Fibroblast of the conjunctiva (primary cell): ENCODE measurements at places on chromosomes 3 and 15.

DNA sequence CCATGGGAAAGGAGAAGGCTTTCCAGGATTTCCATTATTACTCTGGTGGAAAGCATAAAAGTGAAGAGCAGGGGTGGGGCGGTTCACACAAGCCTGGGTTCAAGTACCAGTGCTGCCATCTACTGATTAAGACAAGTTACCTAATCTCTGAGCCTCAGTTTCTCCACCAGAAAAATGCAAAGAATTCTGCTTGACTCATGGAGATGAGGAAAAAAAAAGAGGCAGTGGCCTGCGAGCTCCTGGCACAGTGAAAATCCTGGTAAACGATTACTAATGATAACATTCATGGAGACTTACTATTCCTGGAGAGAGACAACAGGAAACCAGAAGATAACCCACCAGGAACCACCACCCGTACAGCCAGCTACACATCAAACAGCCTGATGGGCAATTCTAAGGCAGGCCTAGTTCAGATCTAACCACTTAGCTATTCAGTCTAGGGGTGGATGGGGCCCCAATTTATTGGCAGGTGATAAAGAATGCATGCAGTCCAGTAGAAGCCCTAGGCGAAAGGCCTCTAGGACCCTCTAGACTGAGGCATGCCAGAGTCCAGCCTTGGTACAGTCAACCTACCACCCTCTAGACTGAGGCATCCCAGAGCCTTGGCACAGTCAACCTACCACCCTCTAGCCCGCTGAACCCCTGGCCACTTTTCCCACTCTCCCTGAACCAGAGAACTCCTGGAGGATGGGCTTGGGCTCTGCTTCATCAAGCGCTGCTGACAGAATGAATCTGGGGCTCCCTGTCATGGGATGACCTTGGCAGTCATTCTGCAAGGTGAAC is 2.5 kb downstream of the AMOTL2 start:
- no peak for DNase-seq

GRCh38 chr15:71115567-71116351 is 488 bp downstream of the THSD4 start:
- DNase-seq, result no peak

- DNase-seq, result no peak
Measured at GRCh38 chr3:122031123-122031468, 9.0 kb upstream of the ILDR1 start.

DNA sequence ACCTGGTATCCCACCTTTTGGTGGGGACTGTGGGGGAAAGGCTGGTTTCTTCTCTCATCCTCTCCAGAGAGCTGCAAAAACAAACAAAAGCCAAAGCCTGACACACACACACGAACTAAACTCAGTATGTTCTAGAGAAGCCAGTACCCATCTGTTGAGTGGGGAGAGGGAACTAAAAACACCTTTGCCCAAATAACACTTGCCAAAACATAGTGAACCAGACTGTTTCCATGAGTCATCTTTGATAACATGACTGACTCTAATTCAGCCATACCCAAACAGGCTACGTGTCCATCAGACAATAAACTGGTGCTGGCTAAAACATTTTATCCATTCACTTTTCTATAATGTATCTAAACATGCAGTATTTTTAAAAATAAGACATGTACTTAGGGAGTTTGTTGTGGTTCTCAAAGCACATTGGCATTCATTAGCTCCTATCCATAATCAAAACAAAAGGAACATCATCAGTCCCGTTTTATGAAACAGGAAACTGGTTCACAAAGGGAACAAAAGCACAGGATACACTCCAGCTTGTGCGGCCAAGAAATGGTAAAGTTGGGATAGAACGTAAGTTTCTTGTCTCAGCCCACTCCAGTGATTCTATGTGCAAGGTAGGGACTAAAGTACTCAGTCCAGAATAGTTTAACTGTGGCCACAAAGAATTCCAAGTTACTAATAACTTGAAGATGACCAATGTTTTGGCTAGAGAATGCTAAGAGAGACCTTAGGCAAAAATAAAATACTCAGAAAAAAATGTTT is 16.1 kb downstream of the LYSMD2 start:
- no peak for DNase-seq

DNA sequence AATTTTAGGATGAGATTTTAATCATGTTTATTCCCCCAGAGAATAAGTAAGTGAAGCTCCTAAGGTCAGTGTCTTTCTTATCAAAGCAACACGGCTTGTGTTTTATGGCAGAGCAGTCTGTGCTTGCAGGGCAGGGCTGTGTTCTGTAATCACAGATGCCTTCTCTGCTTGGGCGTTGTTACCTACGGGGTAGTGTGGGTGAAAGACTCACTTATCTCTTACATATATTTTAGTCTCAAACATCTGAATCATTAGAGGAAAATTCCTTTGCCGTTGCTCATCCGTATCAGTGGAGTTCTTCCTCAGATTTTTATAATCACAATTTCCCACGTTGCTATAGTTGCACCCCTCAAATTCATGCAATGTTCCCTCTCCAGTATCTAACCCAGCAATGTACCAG is 271.7 kb upstream of the MEIS2 start:
- DNase-seq, result no peak

DNA sequence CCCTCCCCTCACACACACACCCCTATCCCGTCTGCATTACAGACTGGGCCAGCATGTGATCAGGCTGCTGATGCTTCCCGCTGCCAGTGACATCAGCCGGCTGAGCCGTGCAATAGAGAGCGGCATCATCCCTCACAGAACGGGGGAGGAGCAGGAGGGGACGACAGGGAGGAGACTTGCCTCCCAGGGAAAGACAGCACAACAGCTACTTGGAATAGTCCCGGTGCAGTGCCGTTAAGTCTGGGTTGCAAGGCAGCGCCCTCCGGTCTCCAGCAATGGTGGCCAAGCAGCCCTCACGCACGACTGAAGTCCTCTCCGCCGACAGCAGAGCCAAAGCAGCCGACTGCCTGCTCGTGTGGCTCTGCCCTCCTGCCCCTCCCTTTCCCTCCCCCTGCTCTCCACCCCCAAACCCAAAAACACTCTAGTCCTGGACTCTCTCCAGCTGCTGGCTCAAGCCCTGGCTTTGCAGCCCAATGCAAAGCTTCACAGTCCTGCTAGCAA is 31.5 kb upstream of the RPS17 start:
- DNase-seq, result peak; percentile 34

DNA sequence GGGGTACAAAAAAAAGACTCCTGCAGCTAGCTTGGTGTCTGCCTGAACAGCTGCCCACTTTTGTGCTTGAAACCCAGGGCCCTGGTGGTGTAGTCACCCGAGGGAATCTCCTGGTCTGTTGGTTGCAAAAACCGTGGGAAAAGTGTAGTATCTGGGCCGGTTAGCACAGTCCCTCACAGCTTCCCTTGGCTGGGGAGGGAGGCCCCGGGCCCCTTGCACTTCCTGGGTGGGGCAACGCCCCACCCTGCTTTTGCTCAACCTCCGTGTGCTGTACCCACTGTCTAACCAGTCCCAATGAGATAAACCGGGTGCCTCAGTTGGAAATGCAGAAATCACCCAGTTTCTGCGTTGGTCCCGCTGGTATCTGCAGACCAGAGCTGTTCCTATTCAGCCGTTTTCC is 211.7 kb upstream of the ZPLD1 start:
- no peak for DNase-seq

DNA sequence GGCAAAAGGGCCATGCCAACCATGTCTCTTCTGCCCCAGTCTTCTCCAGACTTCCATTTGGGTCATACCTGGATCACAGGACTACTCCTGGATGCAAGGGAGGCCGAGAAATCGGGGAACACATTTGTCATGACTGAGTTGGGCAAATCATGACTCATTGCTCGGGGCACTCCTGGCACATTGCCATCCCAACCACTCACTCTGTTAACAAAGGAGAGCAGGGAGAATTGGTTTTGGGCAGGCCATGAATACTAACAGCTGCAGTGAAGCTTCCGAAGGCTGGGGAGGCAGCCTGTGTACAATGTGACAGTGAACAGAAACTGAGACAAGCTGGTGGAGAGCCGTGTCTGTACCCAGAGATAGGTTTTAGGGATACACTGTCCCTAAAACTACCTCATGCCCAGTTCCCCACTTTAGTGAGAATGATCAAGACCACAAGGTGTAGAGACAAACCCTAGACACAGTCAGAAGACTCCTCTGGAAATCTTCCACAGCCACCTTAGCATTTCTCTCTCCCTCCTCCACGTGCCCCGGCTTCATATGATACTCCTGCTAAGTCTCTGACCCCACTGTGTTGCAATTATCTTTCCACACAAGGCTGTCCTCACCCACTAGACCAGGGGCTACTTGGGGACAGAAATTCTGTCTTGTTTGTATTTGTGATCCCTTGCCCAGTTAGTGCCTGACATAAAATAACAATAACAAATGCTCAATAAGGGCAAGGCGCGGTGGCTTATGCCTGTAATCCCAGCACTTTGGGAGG is 10.5 kb upstream of the BUB1B start:
- peak; percentile 20 for DNase-seq

- no peak for DNase-seq
Measured at GRCh38 chr3:135622215-135622614, 343.3 kb upstream of the PPP2R3A start.
